Sciatic nerve (tissue), 2 donors: ENCODE measurements at places on chromosomes 1 and 21.

- no peak for DNase-seq
Observed at GRCh38 chr1:153929981-153930948, 7.5 kb upstream of the GATAD2B start.

- DNase-seq = no peak
Observed at GRCh38 chr1:204678721-204679475, 6.6 kb downstream of the LRRN2 start.

DNA sequence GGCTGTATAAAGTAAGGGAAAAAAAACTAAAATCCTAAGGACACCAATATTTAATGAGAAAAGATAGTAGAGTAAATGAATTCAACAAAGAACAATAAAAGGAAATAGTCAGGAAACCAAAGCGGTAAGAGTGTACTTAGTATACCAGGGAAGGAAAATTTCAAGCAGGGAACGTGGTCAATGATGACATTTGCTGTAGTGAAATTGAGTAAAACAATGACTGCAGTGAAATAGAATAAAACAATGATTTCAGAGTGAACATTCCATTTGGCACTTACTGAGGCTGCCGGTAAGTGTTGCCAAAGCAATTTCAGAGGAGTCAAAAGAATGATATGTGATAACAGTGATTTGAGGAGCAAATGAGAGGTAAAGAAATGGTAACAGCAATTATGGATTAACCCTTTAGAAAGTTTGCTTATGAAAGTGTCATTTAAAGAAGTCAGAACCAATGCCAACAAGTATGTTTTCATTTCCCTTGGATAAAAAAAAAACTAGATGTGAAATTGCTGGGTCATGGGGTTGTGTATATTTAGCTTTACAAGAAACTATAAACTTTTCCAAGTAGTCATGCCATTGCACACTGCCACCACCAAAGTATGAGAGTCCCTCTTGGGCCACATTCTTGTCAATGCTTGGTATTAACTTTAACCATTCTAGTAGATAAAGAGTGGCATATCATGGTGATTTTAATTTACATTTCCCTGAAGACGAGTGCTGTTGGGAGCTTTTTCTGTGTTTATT, 50.5 kb downstream of the VCAM1 start:
- DNase-seq = no peak

- no peak for DNase-seq
Observed at GRCh38 chr1:42756956-42757891, 9.6 kb downstream of the P3H1 start.

- no peak for DNase-seq
Observed at GRCh38 chr1:235735621-235736020, 86.0 kb upstream of the GNG4 start.

- DNase-seq = no peak
Observed at GRCh38 chr1:48654606-48655210, 122.0 kb downstream of the BEND5 start.

DNA sequence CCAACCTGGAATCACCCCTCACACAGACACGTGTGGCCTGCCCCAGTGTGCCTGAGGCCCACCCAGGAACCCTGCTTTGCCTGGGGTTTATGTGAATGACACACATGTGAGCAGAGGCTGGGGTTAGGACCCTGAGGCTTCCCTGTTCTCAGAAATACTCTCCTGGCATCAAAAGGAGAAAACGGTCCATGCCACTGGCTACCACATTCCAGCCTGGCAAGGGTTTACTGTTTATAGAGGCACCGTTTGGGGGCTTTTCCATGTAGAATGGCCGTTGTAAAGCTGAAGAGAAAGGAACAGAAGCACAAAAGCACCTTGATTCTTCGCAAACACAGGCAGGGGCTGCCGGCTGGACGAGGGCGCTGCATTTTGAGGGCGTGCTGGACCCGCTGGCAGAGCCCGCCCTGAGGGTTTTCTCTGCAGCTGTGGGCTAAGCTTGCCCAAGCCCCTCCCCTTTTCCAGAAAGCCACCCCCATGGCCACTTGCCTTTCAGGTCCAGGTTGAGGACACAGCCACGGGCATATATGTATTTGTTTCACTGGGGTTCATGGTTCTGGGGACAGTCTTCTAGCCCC, 13.0 kb downstream of the TFF3 start:
- no peak for DNase-seq

- no peak for DNase-seq
Observed at GRCh38 chr1:151406176-151406575, 6.8 kb downstream of the PSMB4 start.

DNA sequence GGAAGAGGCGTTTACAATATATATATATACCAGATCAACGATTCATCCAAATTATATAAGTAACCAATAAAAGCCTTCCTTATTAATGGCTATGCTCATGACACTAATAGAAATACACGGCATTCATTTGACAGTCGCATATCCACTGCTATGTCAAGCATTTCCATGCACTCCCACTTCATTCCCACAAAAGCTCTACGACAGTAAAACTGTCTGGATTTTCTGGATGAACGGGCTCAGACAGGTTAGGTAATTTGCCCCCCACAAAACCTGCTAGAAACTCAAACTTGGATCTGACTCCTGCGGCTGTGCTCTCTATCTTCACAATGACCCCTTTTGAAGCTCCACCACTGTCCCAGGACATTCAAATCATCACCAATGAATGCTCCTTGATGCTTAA, 11.4 kb downstream of the DNAJC11 start:
- no peak for DNase-seq

DNA sequence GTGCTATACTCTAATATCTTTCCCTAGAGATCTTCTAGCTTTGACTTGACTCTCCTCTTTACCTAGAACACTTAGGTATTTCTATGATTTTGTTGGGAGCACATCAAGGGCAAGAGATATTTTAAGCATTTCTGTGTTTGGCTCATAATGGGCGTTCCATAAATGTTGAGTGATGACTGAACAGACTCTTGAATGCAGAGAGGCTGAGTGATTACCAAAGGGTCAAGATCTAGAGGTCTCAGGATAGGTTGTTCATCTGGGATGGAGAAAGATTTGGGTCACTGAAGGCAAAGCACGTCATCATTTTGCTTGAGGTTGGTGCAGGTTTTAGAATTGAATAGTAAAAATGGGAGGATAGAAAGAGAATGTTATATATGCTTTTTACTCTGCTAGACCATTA, 705.4 kb upstream of the B3GALT2 start:
- no peak for DNase-seq

- DNase-seq = no peak
Observed at GRCh38 chr1:67588178-67588855, 96.7 kb upstream of the GADD45A start.

DNA sequence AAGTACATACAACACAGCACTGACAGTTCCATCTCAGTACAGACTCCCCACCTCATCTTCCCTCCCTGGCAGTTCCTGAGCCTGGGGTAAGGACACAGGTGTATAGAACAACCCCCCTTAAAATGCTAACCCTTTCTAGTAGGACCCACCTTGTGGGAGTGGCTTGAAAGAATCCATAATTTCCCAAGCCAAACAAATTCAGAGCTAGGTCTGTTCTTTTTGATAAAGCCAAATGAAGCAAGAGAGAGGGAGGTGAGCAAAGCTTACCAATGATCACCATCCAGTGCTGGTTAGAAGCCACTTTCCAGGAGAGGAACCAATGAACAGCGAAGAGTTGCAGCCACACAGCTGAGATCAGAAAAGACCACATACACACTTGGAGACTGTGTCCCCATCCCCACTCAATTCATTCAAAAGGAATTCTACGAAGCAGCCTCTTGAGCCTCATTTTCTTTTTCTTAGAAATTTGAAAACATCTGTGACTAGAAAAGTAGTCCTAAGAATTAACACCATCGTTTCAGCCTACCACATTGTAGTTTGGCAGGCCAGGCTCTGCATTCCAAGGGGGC, 9.2 kb downstream of the UBE2Q1 start:
- DNase-seq = no peak

DNA sequence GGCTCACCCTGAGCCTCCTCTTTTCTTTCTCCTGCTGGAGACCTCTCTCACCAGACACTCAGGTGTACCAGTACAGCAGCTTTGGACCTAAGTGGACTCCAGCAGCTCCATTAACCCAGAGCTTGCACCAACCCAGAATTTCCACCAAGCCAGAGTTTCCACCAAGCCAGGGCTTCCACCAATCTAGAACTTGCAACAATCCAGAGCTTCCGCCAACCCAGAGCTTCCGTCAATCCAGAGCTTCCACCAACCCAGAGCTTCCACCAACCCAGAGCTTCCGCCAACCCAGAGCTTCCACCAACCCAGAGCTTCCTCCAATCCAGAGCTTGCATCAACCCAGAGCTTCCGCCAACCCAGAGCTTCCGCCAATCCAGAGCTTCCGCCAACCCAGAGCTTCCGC, 23.2 kb downstream of the CRYAA start:
- DNase-seq = peak; percentile 21

- no peak for DNase-seq
Observed at GRCh38 chr1:204335085-204335484, 24.6 kb downstream of the PLEKHA6 start.

DNA sequence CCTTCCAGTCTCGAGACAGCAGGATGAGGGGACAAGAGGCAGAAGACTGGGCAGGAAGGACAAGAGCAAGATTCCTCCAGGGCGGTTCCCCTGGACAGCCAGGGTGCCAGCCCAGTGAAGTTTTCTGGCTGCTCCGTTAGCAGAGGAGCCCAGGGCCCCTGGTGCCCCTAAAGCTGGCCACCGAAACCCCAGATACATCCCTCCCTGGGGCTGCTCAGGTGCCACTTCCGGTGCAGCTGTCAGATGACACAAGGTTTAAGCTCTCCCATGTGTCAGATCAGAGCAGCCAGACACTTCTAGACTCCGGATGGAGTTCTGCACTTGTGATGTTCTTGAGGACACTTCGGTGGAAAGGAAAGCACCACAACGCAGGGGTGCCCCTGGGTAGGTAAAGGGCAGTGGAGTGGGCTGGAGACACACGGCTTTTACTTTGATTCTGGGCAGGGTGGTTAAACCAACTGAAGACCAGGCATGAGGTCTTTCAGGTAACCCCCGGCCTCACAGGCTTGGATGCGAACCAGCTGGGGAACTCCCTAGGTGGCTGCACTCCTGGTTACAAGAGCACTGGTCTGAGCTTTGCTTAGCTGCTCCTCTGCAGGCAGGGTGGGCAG, 85.7 kb downstream of the ITPKB start:
- no peak for DNase-seq

- DNase-seq = peak; percentile 63
Observed at GRCh38 chr1:52142220-52143183, 613 bp downstream of the ZFYVE9 start.

DNA sequence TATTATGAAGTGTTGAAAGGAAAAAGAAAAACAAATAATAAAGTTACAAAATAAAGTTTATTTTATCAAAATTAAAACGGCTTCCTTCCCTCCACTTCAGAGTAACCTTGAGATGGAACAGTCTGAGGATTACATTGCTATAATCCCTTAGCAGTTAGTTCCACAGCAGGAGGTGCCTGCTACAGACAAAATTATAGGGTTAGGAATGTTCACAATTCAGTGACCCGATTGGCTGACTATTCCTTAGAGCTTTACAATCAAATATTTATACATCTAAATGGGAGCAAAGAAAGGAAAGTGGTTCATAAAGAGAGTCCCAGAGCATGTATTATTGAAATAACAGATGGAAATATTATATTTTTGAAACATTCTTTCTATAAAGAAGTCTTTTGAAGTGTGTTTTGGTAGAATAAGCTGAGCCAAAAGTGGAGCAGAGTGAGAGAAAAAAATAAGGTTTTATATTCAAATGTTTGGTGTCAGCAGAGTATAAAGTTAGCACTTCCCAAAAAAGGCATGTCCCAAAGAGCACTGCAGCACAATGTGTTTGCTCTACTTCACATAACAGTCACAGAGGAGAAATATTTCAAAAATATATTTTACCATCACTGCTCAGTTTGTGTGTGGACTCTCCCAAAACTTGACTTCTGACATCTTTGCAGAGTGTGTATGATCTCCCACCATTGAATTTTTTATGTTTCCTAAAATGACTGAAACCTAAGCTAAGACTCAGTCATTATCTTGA, 71.4 kb upstream of the GORAB start:
- no peak for DNase-seq

GRCh38 chr1:117671781-117672501, 66.1 kb downstream of the TENT5C start:
- DNase-seq = peak; percentile 65

GRCh38 chr1:2322581-2323211, 68.7 kb downstream of the MORN1 start:
- no peak for DNase-seq

DNA sequence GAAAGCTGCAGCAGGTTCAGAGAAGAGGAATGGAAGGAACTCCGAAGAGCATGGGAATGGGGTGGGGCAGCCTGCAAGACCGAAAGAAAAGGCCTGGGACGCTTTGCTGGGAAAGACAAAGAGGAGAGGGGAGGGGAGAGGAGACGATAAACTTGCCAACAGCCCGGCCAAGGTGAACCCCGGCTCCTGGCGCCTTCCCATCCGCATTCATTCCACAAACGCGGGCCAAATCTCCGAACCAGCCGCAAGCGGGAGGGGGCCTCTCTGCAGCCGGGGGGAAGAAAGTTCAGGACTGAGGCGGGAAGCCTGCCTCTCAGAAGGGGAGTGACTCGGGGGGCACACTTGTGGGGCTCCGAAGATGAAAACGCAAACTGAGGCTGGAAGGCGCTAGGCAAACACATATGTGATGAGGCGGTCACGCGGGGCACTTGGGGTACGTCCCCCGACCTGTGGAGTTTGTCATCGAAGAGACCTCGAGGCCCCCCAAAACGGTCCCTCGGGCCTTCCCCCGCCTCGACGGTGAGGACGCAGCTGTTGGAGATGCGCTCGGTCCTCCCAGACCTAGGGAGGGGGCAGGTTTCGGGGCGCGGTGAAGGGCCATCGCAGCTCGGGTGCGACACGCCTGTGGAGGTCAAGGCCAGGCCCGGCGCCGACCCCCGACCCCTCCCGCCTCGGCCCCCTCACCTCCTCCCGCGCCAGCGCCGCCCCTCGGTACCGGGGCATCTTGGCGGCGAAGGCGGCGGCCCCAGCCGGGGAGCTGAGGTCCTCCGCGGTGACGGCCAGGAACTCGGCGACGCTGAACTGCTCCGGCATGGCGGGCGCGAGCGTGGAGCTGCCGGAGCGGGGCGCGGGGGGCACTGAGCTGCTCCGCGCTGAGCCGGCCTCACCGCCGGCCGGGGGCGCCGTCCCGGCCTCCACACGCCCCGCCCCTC, at the start of gene ASAP3:
Gene ASAP3 (minus strand): TSS at position 859 of the 932 bp plus-strand sequence. CDS start 46 bp downstream, at position 813.
- peak; percentile 74 for DNase-seq

DNA sequence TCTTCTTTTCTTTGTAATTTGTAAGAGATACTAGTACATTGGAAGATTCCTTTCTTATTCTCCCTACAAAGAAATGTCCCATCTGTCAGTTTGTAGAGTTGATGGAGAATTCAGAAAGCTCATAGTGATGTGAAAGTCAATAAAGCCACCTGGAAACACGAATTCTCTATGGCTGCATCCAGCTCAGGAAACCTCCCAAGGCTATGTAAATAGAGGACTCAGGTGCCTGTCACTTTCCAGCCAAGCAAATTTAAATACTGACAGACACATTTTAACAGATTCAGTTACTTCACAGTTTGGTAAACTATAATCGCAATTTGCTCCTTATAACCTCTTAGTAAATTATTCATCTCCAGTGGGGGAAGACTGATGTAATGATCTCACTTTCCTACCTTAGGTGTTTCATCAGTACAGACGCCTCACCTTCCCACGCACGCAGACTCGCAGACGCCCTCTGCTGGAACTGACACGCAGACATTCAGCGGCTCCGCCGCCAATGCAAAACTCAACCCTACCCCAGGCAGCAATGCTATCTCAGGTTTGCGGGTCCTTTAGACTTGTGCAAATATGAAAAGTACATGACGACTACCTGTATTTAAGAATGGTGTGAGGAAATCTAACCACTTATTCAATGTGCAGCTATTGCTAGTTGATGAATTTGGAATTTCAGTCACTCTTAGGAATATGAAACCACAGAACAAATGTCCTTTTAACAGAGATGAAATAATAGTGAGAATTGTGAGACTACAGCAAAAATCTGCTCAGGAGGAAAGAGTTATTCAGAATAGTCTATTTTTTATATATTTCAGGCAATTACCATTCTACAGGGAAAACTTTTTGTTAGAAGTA, 60.6 kb downstream of the PTPRC start:
- DNase-seq = peak; percentile 60
